ENCODE measurements at places on chromosomes 13 and 19. TPM values are rescaled to one million over a fixed set of nuclear protein-coding genes. Genes with fewer than 3 reads are reported as not detected.
A peak's percentile ranks its signal among the peaks of the same experiment; 100 is the strongest.

- H3K27me3 ChIP-seq = no peaks in the 10 kb centered on the region
- no peaks in the 10 kb centered on the region for H3K36me3 ChIP-seq
- H3K27ac ChIP-seq = no peak overlapping the region
- H3K4me1 ChIP-seq = no peaks in the 10 kb centered on the region
- DNase-seq = no peak
These were observed 1.3 kb upstream of the GRK1 start for GRCh38 chr13:113665597-113666328.

GRCh38 chr19:5827342-5827890 lies 12.1 kb downstream of the FUT6 start:
- H3K27ac ChIP-seq = no peak overlapping the region
- no peaks in the 10 kb centered on the region for H3K36me3 ChIP-seq
- H3K4me3 ChIP-seq = peak overlapping the region; percentile 72
- peaks cover 3% of the 10 kb centered on the region for H3K27me3 ChIP-seq

DNA sequence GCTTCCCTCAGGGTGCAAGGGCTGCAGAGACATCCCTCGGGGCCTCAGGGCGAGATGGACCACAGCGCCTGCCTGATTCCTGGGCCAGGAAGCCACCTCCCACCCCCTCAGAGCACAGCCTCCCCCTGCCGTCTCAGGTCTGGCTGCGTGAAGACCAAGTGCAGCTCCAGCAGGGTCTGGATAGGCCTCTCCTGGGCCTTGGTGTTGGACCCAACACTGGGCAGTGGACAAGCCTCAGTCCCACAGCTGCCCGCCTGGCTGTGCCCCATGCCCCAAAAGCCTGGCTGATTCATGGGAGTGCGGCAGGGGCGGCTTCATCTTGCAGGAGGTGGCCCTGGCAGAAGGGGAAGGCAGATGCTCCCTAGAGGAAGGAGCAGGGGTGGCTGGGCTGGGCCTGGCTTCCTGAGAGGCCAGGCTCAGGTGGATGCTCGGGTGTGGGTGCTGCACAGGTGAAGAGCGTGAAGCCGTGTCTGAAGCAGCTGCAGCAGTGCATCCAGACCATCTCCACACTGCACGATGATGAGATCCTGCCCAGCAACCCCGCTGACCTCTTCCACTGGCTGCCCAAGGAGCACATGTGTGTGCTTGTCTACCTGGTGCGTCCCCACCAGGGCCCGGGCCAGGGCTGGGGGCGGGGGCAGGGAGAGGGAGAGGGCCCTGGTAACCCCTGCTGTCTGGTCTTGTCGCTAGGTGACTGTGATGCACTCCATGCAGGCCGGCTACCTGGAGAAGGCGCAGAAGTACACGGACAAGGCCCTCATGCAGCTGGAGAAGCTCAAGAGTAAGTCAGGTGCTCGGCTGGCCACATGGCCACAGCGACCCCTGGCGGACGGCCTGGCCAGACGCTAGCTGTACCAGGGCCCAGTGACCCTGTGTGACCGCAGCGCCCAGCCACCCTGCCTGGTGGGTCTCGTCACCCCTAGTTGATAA lies 21.7 kb downstream of the MAU2 start:
- no peak for DNase-seq
- no peak overlapping the region for H3K4me3 ChIP-seq
- no peaks in the 10 kb centered on the region for H3K27me3 ChIP-seq
- peaks cover 11% of the 10 kb centered on the region for H3K4me1 ChIP-seq

DNA sequence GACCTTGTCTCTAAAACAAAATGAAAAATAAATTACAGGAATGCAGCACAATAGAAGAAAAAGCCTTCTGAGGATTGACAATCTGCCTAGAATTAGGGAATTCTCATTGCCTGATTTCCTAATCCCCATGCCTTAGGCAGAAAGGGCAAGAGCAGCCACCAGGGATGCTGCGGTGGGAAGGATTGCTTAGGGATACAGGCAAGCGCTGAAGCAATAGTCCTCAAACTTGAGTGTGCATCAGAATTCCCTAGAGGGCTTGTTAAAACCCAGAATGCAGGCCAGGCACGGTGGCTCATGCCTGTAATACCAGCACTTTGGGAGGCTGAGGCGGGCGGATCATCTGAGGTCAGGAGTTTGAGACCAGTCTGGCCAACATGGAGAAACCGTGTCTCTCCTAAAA lies 1.0 kb upstream of the OR7C2 start:
- H3K27ac ChIP-seq = no peak overlapping the region
- H3K4me3 ChIP-seq = no peak overlapping the region
- no peaks in the 10 kb centered on the region for H3K4me1 ChIP-seq
- H3K27me3 ChIP-seq = no peaks in the 10 kb centered on the region
- H3K36me3 ChIP-seq = no peaks in the 10 kb centered on the region

- H3K4me1 ChIP-seq = no peaks in the 10 kb centered on the region
- no peak for DNase-seq
- H3K36me3 ChIP-seq = peaks cover 9% of the 10 kb centered on the region
- no peak overlapping the region for H3K27ac ChIP-seq
- no peaks in the 10 kb centered on the region for H3K27me3 ChIP-seq
These were observed 16.5 kb downstream of the IQCN start for GRCh38 chr19:18257503-18258470.

GRCh38 chr13:97246596-97247158 lies 24.5 kb downstream of the MBNL2 start:
- H3K36me3 ChIP-seq = no peaks in the 10 kb centered on the region
- peaks cover 83% of the 10 kb centered on the region for H3K4me1 ChIP-seq
- DNase-seq = no peak
- H3K27ac ChIP-seq = peak overlapping the region; percentile 62
- peak overlapping the region; percentile 37 for H3K4me3 ChIP-seq

The MIR17HG gene
- 16.5 TPM for total RNA-seq

All from thoracic aorta (tissue), 2 donors.